Left cardiac atrium (tissue), 4 donors: ENCODE measurements at places on chromosomes 16 and 17. TPM values are rescaled to one million over a fixed set of nuclear protein-coding genes. Genes with fewer than 3 reads are reported as not detected.
A peak's percentile ranks its signal among the peaks of the same experiment; 100 is the strongest.

Gene ATP6V0C
- 197 TPM for total RNA-seq

- peak; percentile 41 for DNase-seq
These were observed at the start of gene SLC13A5 for GRCh38 chr17:6713130-6713917. SLC13A5 (minus strand) TSS chr17:6713369; CDS start chr17:6713333, 36 bp downstream.

Gene NPIPB13
- 3.4 TPM for total RNA-seq

Gene OTOP2
- total RNA-seq: not detected

- DNase-seq: no peak
These were observed 6.6 kb downstream of the BTBD17 start for GRCh38 chr17:74355065-74355464.

Gene CTF1
- 7.3 TPM for total RNA-seq

Gene NPIPA5
- total RNA-seq: 8.6 TPM

- no peak for DNase-seq
These were observed 316.9 kb downstream of the HAPSTR1 start for GRCh38 chr16:9408297-9408878.

- no peak for DNase-seq
These were observed 814 bp upstream of the RUNDC3A start for GRCh38 chr17:44307387-44308186.
